ENCODE measurements at places on chromosomes 6 and 20. TPM values are rescaled to one million over a fixed set of nuclear protein-coding genes. Genes with fewer than 3 reads are reported as not detected.
A peak's percentile ranks its signal among the peaks of the same experiment; 100 is the strongest.

Gene GPR63
- total RNA-seq: 0.16 TPM

DNA sequence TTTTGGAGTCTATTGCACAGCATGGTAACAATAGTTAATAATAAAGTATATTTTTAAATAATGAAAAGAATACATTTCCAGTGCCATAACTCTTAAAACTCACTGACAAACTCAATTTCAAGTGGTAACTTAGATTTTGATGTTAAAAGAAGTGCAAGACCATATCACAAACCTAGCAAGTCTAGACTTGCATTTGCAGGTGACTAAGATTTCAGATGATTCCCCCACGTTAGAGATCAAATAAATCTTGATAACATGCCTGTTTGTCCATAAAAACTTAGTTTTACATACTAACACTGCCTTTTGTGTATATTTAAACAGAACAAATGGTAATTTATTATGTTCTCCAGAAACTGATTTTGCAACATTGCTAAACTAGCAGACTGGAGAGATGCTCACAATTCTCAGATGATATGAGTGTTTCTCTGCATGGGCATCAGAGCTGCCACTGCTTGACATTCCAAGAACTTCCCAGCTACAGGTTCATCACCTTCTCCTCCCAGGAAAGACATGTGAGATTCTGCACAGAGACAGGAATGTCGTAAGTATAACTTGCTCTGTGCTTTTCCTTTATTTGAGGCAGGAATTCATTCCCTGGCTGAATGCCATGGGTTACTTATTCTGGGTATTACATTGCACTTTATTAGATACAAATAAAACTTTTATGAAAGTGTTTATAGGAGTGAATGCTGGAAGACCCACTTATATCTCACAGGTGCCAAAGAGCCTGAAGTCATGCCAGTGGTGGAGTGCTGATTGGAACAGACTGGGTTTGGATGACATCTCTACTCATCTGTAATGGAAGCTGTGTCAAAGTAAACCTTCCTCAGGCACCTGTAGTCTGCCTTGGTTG is 160.2 kb upstream of the FOXA2 start:
- no peaks in the 10 kb centered on the region for H3K36me3 ChIP-seq
- H3K27me3 ChIP-seq: no peaks in the 10 kb centered on the region
- DNase-seq: no peak
- H3K27ac ChIP-seq: no peak overlapping the region
- H3K4me3 ChIP-seq: no peak overlapping the region

DNA sequence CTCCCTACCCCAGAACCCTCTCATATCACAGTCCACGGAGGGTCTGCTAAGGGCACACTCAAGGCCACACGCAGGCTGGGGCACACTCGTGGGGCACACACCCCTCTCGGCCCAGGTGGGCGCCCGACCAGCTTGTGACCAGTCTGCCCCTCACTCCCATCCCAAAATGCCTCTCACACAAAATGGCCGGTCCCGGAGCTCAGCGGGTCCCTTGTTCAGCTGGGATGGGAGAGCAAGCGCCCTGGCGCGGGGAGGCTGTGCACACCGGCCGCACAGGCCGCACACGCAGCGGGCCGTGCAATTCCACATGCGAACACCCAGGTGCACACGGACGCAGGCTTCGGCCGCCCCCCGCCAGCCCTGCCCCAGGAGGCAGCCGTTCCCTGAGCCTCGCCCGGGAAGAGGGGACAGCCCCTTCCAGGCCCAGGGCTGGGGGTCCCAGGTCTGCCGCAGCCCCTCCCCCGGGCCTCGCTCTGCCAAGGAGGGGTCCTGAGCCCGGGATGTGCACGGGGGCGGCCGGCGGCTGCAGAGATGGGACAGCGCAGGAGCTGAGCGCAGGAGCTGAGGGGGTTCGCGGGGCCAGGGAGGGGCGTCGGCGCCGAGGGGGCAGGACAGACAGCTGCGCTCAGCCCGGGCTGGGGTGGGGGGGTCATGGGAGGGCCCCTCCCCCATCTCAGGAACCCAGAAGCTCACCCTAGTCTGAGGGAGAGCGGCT is 1.3 kb downstream of the KCNQ2 start:
- no peaks in the 10 kb centered on the region for H3K27me3 ChIP-seq
- H3K36me3 ChIP-seq: no peaks in the 10 kb centered on the region
- no peak for DNase-seq
- H3K4me1 ChIP-seq: peaks cover 4% of the 10 kb centered on the region
- H3K4me3 ChIP-seq: no peak overlapping the region

Gene CYP39A1
- 34.3 TPM for total RNA-seq

GRCh38 chr20:22544462-22544861 is 39.9 kb downstream of the FOXA2 start:
- no peak for DNase-seq
- H3K27ac ChIP-seq: no peak overlapping the region
- H3K27me3 ChIP-seq: no peaks in the 10 kb centered on the region
- H3K4me3 ChIP-seq: no peak overlapping the region
- H3K4me1 ChIP-seq: no peaks in the 10 kb centered on the region

DNA sequence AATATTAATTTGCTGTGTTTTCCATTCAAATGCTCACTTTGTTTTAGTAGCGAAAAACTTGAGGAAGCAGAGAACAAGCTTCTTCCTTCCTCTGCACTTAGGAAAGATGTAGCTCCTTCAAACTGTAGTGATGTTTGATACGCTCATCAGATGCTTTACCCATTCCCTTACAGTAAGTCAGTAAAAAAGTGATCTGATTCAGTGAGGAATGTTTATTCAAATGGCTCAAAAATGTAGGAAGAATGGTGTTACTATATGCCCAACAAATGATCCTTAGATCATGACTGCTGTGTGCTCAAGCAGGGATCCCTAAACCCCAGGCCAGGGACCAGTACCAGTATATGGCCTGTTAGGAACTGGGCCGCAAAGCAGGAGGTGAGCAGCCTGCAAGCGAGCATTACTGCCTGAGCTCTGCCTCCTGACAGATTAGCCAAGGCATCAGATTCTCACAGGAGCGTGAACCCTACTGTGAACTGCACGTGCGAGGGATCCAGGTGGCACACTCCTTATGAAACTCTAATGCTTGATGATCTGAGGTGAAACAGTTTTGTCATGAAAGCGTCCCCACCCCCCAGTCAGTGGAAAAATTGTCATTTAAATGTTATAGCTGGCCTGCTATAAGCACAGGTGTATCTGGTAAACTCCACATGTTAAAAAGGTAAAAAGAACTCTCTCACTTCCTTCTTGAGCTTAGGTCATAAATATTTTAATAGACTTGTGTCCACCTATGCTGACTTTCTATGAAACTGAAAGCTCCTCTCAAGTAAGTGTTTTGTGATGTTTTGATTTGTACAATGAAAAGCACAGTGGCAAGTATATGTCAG is 187.2 kb downstream of the FOXC1 start:
- H3K4me1 ChIP-seq: no peaks in the 10 kb centered on the region
- DNase-seq: no peak
- H3K36me3 ChIP-seq: no peaks in the 10 kb centered on the region
- no peak overlapping the region for H3K4me3 ChIP-seq

GRCh38 chr6:170206851-170207431 is 83.9 kb downstream of the DLL1 start:
- H3K27me3 ChIP-seq: no peaks in the 10 kb centered on the region
- H3K4me1 ChIP-seq: no peaks in the 10 kb centered on the region
- H3K27ac ChIP-seq: no peak overlapping the region
- H3K4me3 ChIP-seq: no peak overlapping the region
- H3K36me3 ChIP-seq: no peaks in the 10 kb centered on the region
- no peak for DNase-seq

DNA sequence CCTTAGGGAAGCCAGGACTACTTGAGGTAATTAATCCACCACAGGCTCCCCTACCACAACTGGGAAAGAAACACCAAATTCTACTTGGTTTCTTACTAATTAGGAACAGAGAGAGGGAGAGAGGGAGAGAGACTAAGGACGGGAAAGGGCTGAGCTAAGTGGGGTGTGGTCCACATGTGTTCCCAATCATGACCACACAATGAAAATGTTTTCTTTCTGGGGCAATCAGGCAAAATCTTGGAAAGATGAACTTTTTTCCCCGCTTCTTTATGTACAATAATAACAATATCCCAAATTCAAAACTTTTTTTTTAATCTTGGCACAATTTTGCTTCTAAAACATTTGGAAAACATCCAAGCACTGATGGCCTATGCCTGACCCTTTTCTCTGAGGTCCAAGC is 734.4 kb downstream of the MAFB start:
- no peaks in the 10 kb centered on the region for H3K4me1 ChIP-seq
- H3K4me3 ChIP-seq: no peak overlapping the region

DNA sequence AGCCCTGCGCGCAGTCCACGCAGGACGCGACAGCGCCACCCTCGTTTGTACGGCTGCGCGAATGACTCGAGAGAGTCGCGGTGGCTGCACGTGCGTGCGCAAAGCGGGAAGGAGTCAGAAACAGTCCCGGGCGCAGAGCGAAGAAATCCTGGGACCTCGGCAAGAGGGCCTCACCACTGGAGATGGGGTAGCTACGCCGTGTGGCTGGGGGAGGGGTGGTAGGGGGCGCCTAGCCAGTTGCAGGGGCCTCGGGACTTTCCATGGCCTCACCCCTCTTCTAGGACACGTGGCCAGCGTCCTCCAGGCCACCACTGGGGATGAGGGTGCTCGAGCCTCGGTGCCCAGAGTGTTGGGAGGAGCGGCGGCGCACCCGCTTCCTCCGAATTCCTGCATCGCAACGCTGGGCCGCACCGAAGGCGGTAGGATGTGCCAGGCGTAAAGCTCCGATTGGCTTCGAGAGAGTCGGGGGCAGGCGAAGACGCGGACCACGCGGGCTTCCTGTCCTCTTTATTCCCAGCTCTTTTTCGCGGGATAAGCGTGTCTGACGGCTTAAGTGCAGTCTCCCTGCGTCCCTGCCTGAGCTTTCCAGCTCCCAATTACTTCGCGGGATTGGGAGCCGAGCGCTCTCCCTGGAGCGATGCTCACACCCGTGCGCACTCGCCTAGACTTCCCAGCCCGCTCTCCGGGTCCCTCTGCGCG is 38.7 kb downstream of the NCR2 start:
- H3K27me3 ChIP-seq: peaks cover 45% of the 10 kb centered on the region
- H3K27ac ChIP-seq: no peak overlapping the region
- peaks cover 23% of the 10 kb centered on the region for H3K4me1 ChIP-seq

GRCh38 chr20:33704197-33704924 is 15.7 kb downstream of the PXMP4 start:
- no peaks in the 10 kb centered on the region for H3K4me1 ChIP-seq
- H3K36me3 ChIP-seq: no peaks in the 10 kb centered on the region
- H3K27me3 ChIP-seq: no peaks in the 10 kb centered on the region
- no peak overlapping the region for H3K27ac ChIP-seq
- H3K4me3 ChIP-seq: no peak overlapping the region

Gene THEMIS
- total RNA-seq: 0.61 TPM

Gene SLC35D3
- not detected for total RNA-seq

DNA sequence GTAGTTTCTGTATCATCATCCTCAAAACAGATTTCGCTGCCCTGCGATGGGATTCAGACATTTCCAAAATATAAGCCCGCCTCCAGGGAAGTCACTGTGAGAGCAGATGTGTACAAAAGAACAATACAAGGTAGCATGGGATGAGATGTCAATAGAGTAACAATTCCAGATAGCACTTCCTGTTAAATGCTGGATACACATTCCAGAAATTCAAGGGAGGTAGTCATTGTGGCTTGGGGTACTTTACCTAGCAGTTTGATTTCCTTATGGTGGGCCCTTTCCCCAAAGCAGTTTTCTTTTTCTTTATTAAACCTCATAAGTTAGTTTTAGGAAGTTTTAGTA is 2.5 kb downstream of the RNF217 start:
- no peaks in the 10 kb centered on the region for H3K36me3 ChIP-seq
- DNase-seq: no peak
- no peaks in the 10 kb centered on the region for H3K27me3 ChIP-seq
- H3K4me1 ChIP-seq: peaks cover 13% of the 10 kb centered on the region
- peak overlapping the region; percentile 79 for H3K4me3 ChIP-seq

GRCh38 chr6:44925100-44925739 is 402.9 kb upstream of the RUNX2 start:
- H3K4me3 ChIP-seq: no peak overlapping the region
- H3K27ac ChIP-seq: no peak overlapping the region
- no peaks in the 10 kb centered on the region for H3K4me1 ChIP-seq
- DNase-seq: no peak
- H3K36me3 ChIP-seq: no peaks in the 10 kb centered on the region

GRCh38 chr20:62515280-62515679 is 39.5 kb upstream of the GATA5 start:
- no peak for DNase-seq
- no peaks in the 10 kb centered on the region for H3K4me1 ChIP-seq
- H3K4me3 ChIP-seq: no peak overlapping the region
- H3K27me3 ChIP-seq: no peaks in the 10 kb centered on the region

- no peak overlapping the region for H3K4me3 ChIP-seq
- DNase-seq: no peak
- peaks cover 17% of the 10 kb centered on the region for H3K4me1 ChIP-seq
- H3K36me3 ChIP-seq: no peaks in the 10 kb centered on the region
- no peak overlapping the region for H3K27ac ChIP-seq
- H3K27me3 ChIP-seq: no peaks in the 10 kb centered on the region
These were observed 3.0 kb upstream of the VEGFA start for GRCh38 chr6:43766964-43767461.

Gene TNXB
- total RNA-seq: 8.2 TPM

Gene CRIP3
- total RNA-seq: 4.7 TPM

DNA sequence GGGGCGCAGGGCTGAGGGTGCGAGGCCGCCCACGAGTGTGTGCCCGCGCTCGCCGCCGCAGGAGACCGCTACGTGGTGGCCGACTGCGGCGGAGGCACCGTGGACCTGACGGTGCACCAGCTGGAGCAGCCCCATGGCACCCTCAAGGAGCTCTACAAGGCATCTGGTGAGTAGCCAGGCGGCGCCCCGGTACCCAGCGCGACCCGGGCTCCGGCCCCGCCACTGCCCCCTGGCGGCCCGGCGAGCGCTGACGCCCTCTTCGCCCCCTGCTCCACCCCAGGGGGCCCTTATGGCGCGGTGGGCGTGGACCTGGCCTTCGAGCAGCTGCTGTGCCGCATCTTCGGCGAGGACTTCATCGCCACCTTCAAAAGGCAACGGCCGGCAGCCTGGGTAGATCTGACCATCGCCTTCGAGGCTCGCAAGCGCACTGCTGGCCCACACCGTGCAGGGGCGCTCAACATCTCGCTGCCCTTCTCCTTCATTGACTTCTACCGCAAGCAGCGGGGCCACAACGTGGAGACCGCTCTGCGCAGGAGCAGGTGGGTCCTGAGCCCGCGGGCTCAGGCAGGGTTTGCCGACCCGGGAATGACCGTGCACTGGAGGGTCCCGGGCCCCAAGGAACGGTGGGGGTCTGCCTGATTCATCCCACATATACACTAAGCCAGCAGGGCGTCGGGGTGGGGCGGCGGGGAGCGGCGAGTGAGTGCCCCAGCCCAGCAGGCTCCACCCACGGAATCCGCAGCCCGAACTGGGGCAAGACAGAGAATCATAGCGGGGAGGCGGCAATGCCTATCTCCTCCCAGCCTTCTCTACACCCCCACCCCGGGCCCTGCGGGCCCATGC is 17.4 kb downstream of the HSPA12B start:
- no peaks in the 10 kb centered on the region for H3K27me3 ChIP-seq
- H3K4me1 ChIP-seq: peaks cover 23% of the 10 kb centered on the region
- peak; percentile 42 for DNase-seq
- H3K27ac ChIP-seq: no peak overlapping the region

GRCh38 chr20:58905236-58905635 is 52.7 kb downstream of the GNAS start:
- peaks cover 4% of the 10 kb centered on the region for H3K4me1 ChIP-seq
- H3K27ac ChIP-seq: no peak overlapping the region
- no peaks in the 10 kb centered on the region for H3K27me3 ChIP-seq
- H3K4me3 ChIP-seq: no peak overlapping the region
- no peak for DNase-seq

Gene BPIFA2
- total RNA-seq: not detected

- no peak for DNase-seq
- H3K27ac ChIP-seq: peak overlapping the region; percentile 27
- H3K4me3 ChIP-seq: no peak overlapping the region
- H3K4me1 ChIP-seq: no peaks in the 10 kb centered on the region
These were observed 59.5 kb downstream of the UTRN start for GRCh38 chr6:144344646-144345045.

All from right lobe of liver (tissue), 6 donors.